Activated naive CD8-positive, alpha-beta T cell treated with anti-CD3 and anti-CD28 coated beads for 36 hours (primary cell): ENCODE measurements at places on chromosomes 3 and 15.

DNA sequence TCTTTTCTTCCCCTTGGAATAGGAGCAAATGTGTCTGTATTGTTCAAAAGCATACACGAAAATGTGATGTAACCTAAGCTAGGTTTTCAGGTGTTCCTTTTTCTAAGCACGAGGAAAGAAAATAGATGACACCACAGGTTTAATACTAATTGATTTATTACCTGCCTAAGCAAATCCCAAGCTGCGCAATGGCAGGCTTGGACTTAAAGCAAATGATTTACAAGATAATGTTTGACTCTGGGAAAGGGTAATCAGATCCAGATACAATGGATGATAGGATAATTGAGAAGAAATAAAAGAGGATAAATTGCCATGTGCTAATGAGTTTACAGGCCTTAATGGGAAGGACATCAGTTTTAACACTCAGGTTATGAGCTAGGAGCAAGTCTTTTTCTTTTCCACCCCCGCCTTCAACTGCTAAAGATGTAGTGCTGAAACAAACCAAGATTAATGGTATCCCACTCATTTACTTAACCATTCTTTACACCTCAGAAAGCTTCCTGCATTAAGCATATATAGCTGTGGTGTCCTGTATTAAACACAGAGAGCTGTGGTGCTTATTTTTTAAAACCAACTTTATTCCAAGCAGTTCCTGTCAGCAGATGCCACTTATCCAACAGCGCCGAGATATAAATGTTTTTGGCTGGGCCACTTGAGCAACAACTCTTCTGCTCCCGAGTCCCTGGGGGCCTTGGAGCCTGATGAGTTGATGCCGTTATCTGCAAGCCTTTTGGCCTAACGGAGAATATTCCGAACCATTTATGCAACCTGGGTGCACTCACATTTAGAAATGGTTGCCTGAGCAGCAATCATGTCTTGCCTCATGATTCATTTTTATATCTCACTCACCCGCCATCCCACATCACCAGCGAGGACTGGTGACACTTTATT is 205.5 kb downstream of the MECOM start:
- DNase-seq: no peak

GRCh38 chr3:77040216-77040615 is 317 bp downstream of the ROBO2 start:
- no peak for DNase-seq

- DNase-seq: no peak
Measured at GRCh38 chr15:98282656-98283332, 322.3 kb downstream of the ARRDC4 start.

- no peak for DNase-seq
Measured at GRCh38 chr3:49498648-49499047, 28.6 kb downstream of the DAG1 start.

DNA sequence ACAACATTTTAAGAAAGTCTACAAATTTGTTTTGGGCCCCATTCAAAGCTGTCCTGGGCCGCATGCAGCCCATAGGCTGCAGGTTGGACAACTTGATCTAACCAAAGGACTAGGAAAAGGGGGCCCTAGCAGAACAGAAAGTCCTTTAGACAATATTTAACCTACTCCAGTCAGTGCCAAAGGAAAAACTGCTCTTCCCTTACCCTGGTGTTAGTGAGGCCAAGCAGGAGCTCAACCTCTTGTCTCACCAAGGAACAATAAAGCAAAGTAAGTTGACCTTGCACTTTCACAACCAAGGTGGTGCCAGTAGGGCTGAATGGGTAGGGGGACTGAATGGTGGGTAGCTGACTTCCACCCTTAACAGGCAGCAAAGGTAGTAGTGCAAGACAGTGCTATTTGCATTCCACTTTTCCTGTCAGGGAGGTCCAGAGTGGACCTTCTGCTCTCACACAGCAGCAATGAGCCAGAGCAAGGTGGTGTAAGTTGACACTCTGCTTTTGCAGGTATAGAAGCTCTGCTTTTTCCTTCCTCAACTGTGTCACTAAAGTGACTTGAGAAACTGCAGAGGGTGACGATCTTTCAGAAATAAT is 124.9 kb downstream of the WDR72 start:
- DNase-seq: no peak

DNA sequence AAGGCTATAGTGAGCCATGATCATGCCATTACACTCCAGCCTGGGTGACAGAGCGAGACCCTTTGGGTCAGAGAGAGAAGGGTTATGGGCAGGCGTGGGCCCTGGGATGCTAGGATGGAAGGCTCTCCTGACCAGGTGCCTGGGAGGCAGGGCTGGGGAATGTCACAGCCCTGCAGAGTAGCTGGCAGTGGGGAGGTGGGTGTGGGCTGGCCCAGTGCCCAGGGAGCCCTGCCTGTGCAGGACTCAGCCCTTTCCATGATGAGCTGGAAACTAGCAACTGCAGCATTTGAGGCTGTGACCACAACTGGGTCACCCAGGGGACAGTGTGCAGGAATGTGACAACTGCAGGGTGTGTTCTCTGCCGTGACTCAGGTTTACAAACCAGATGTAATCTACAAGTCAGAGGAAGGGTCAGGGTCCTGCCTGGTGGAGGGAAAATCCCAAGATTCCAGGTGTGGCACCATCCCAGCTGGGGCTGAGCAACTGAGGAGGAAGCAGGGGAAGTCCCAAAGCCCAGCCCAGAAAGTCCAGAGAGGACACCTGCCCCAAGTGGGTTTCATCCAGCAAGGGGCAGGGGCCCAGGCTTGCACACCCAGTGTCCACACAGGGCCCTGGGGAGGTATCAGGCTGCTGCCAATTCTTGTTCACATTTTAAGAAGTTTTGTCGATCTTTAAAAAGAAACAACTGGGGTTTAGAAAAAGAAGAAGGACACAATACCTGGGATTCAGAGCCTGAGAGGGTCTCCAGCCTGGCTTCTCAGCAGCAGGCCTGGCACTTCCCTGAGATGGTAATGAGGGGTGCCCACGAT is 45.5 kb downstream of the SLC28A1 start:
- peak; percentile 16 for DNase-seq

DNA sequence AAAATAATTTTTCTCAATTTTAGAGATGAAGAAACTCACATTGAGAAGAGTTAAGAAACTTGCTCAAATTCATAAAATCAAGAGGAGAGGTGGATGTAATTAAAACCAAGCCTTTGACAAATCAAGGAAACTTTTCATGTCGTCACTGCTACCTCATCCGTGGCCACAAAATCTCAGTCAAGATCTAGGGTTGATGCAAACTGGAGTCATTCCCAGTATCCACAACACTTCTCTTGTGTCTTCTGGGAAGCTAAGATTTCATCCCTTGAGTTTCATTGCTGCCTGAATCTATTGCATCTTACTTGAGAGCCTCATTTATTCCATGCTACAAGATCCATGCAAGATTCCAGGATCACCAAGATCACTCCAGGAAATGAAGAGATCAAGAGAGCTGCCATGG is 5.4 kb upstream of the FBN1 start:
- DNase-seq: no peak
